ENCODE measurements at places on chromosomes 16 and 17.

DNA sequence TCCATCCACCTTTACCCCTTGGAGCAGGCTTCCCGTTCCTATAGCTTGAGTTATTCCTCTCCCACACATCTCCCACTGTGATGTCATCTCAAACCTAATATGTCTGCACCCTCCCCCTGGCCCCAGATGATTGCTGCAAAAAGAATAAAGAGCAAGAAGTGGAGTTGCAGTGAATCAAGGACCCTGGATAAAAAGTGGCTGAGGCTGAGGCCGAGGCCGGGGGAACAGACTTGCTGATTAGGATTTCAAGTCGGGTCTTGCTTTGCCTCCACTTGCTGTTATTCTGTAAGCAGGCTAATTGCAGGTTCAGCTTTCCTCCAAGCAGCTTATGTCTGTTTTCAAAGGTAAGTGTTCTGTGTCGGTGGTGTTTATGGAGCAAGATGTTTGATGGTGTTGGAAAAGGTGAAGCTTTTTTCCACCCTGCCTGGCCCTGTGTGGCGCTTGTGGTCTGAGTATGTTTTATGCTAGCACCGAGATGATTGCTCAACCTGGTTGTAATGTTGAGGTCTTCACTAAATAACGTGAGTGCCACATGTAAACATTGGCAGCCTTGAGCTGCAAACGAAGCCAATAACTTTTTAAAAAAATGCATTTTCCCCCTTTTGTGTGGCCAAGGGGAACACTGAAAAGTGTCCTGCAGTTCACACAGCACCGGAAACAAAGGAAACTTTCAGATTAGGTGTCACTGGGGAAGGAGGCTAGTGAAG lies 15.4 kb downstream of the HS3ST3B1 start:
- DNase-seq, result no peak

- no peak for DNase-seq
Observed at GRCh38 chr16:54048586-54049495, 237.7 kb downstream of the IRX3 start.

GRCh38 chr17:52336796-52337195 lies 178.3 kb upstream of the CA10 start:
- no peak for DNase-seq

DNA sequence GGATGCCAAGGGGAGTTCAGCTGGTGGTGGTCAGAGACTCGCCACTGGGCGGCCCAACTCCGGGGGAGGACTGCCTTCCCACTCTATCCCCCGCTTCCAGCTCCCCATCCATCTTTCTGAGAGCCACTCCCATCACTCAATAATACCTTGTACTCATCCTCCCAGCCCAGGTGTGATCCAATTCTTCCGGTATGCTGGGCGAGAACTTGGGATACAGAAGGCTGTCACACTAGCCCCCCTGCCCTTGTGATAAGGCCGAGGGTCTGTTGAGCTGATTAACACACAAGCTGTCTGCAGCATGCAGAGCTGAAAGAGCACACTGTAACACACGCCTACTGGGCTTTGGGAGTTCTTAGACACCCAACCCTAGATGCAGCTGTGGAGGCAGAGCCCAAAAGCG lies 460.4 kb upstream of the EEF2KMT start:
- DNase-seq, result no peak

- DNase-seq, result peak; percentile 15
Observed at GRCh38 chr16:54957403-54958166, 26.9 kb downstream of the IRX5 start.

DNA sequence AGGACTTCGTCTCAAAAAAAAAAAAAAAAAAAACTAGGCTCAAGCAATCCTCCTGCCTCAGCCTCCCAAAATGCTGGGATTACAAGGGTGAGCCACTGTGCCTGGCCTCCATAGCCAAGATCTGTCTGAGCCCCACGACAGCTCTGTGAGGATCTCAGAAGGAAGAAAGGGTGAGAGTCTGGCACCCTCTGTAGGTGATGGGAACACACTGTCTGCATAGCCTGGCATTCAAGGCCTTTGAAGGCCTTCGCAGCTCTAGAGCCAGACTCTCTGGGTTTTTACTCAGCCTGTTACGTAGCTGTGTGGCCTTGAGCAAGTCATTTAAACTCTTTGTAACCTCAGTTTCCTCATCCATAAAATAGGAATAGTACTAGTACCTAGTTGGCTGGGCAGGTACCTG lies 6.3 kb upstream of the XPO6 start:
- DNase-seq, result peak; percentile 49

DNA sequence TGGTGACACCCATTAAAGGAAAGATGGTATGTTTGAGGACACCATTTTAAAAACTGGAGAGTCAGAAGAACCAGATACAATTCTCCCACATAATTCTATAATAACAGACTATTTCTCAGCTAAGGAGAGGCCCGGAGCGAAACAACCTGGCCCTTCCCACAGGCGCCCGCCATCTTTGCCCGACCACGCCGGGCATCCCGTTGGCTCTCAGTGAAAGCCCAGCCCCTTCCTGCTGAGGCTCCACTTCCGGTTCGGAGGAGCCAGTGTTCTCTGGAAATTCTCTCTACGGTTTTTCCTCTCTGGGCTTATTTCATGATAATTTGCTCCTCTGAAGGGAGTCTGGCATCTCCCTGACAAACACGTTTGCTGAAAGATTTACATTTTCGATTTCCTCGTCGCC lies 175.7 kb downstream of the AXIN2 start:
- DNase-seq, result no peak

GRCh38 chr16:11356573-11357331 lies 11.5 kb downstream of the RMI2 start:
- peak; percentile 60 for DNase-seq

DNA sequence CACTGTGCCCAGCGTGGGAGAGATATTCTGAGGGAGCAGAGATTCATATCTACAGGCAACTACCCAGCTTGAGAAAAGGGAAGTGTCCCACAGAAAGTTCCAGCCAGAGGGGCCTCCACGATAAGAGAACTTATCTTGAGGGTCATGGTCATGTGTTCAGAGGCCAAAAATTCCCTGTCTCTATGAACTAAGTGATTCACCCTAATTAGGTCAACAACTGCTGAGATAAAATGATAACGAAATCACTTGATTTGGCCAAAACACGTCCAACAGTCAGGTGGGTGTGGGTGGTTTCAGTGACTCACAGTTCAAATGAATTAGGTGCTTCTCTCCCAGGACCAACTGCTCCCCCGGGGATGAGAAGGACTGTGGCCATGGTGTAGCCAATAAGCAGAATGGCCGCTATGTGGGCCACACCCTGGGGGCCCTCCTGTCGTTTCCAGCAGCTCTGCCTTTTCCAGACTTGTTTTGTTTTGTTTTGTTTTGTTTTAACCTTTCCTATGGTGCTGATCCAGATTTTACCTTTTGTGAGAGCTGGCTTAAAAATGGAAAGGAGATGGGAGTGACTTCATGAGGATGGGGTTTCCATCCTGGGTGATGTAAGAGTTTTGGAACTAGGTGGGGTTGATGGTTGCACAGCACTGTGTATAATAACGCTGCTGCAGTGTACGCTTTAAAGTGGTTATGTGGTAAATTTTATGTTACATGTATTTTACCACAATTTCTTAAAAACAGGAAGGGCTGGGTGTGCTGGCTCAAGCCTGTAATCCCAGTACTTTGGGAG lies 8.7 kb downstream of the DNAI2 start:
- DNase-seq, result no peak

- DNase-seq, result peak; percentile 60
Observed at GRCh38 chr16:84618581-84619460, 943 bp upstream of the COTL1 start.
